ENCODE measurements at places on chromosomes 5 and 9. TPM values are rescaled to one million over a fixed set of nuclear protein-coding genes. Genes with fewer than 3 reads are reported as not detected.

NR2F1 gene
- not detected for polyA plus RNA-seq

SPATA31C1 gene
- polyA plus RNA-seq, result 0.19 TPM

DNA sequence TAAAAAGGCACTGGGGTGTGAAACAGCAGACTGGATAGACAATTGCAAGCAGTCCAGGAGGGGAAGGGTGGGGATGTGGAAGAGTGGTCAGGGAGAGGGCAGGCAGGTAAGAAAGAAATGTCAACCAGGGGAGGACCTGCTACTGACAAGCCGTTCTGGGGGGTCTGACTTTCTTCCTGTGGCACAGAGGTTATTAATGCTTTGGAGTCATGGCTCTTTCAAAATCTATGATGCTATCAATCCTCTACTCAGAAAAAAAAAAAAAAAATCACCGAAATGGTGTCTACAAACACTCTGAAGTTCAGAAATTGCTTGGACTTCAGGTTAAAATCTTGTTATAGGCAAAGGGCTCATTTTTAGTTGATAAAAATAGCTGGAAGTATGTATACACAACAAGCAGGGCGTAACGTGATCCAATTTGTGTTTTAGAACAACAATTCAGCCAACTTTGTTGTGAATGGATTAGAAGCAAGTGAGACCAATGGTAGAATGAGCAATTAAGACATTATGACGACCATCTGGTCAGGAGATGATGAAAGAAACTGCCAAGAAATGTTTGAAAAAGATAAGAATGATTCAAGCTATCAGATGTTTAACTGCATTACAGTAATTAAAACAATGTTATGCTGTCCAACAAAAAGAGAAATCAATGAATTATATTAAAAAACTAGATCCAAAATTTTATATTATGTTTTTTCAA lies 255.2 kb downstream of the DEPDC1B start:
- DNase-seq, result no peak

- DNase-seq, result no peak
Observed at GRCh38 chr5:30752015-30752414, 441.5 kb upstream of the CDH6 start.

IL5 gene
- not detected for polyA plus RNA-seq

GRCh38 chr5:72608297-72608696 lies 101.1 kb upstream of the ZNF366 start:
- no peak for DNase-seq

- DNase-seq, result no peak
Observed at GRCh38 chr9:38641985-38642864, 21.8 kb upstream of the ANKRD18A start.

DNA sequence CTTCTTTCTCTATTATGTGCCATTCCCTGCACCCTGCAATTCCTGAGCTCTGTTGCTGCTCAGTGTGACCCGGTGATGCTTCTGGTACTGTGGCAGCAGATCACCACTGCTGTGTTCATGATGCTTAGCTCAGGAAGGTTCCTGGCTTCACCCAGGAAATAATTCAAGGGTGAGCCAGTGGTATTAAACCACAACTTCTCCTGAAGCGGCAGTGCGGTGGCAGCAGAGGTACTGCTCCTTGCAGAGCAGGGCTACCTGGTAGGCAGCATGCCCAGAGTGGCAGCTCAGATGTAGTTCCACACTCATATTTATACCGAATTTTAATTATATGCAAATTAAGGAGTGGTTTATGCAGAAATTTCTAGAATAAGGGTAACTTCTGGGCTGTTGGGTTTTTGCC lies 213.8 kb upstream of the ZNF608 start:
- no peak for DNase-seq

CBY3 gene
- polyA plus RNA-seq, result not detected

DNA sequence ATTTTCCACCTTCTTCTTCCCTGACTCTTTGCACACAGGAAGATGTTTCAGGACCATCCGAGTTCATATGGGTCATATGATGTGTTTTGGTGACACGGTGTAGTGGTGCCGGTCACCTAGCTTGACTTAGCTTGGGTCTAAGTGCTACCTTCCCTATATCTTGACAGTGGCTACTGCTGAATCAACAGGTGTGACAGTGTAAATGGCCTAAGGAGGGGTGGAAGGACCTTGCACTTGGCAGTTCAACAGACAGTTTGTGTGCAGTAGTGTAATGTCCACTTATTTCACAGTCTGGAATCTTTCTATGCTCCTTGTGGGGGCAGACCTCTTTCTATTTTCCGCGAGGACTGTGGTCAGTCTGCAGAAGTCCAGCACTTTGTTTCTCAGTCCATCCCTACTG lies 43.8 kb downstream of the CARTPT start:
- no peak for DNase-seq

ABCA2 gene
- polyA plus RNA-seq, result 4.5 TPM

- no peak for DNase-seq
Observed at GRCh38 chr5:76522103-76522935, 100.9 kb downstream of the F2RL2 start.

DNA sequence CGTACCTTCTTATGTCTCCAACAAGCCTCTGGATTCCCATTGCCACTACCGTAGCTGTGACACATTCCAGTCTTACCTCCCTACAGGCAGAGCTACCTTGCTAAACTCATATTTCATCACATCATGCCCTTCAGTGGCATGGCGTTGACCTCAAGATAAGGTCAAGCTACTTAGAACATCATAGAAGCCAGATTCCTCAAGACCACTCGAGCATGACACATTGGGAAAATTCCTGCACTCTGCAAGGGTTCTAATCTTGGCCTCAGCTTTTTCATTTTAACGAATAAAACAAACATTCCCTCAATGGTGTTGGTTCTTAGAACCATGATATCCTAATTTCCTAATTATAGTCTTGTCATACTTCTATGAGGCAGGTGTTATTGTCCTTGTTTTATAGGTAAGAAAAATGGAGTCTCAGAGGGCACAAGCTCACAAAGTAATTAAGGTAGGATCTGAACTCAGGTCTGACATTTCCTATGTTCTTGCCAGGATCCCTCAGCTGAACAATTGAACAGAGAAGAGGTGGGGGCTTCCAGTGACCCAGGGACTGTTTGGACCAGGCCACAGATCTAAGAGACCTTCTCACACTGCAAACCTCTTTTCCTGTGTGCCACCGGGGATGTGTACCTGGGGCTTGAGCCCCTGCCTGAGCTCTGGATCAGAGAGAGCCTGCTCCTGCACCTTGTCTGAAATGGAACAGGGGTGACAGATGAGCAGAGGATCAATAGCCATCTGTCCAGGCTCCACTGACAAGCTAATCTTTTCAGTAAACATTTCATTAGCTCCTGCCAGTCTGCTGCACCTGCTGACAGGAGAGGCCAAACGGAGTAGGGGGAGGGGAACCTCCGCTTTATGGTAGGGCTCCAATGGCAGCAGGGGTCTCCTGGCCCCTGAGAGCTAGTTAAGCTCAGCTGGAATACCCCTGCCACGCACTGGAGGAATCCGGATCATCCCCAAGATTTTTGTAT lies 49.3 kb downstream of the ALG2 start:
- DNase-seq, result no peak

DNA sequence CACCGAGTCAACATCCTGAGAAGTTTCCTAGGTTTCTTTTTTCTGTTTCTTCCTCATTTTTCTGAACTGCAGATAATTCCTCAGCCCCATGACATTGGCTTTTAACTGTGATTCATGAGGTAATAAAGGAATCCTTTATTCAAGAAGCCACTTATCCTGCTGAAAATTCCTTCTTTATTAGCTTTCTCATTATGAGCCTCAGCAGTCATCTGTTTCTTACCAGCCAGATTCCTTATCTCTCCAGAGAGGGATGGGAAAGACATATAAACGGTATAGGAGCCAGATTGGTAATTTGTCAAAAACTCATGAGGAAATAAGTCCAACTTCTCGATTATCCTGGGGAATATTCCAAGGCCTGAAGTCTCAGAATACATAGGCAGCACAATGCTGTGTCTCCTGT lies 465.4 kb downstream of the ICE1 start:
- DNase-seq, result no peak

DNA sequence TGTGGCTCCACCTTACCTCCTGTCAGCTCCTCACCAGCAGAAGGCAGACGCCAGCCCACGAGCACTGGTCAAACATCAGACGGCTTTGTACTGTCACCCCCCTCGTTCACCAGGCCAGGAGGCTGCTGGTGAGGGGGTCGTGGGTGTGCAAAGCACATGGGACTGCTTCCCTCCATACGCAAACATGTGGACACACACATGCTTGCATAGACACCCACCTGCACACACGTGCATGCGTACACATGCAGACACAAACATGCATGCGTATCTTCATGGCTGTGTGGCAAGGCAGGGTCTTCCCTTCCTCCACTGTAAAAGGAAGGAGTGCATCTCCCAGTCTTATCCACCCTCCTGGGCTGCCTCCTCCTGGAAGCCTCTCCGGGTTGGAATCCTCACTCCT lies 178.5 kb downstream of the OLFM1 start:
- DNase-seq, result no peak

- DNase-seq, result no peak
Observed at GRCh38 chr9:78130004-78130403, 98.4 kb upstream of the GNAQ start.

GRCh38 chr5:101080462-101081240 lies 177.6 kb upstream of the ST8SIA4 start:
- DNase-seq, result no peak

ERCC8 gene
- polyA plus RNA-seq, result 10.2 TPM

GRCh38 chr5:3317051-3317795 lies 278.4 kb upstream of the IRX1 start:
- DNase-seq, result no peak

IL33 gene
- not detected for polyA plus RNA-seq

- no peak for DNase-seq
Observed at GRCh38 chr5:40112875-40113274, 566.8 kb upstream of the PTGER4 start.

GRCh38 chr9:129306318-129306973 lies 128.4 kb upstream of the IER5L start:
- no peak for DNase-seq

GRCh38 chr5:105806596-105806995 lies 1864.1 kb downstream of the EFNA5 start:
- no peak for DNase-seq

CNTLN gene
- polyA plus RNA-seq, result 0.10 TPM

GRCh38 chr5:160772854-160773253 lies 79.2 kb downstream of the ATP10B start:
- no peak for DNase-seq

DNA sequence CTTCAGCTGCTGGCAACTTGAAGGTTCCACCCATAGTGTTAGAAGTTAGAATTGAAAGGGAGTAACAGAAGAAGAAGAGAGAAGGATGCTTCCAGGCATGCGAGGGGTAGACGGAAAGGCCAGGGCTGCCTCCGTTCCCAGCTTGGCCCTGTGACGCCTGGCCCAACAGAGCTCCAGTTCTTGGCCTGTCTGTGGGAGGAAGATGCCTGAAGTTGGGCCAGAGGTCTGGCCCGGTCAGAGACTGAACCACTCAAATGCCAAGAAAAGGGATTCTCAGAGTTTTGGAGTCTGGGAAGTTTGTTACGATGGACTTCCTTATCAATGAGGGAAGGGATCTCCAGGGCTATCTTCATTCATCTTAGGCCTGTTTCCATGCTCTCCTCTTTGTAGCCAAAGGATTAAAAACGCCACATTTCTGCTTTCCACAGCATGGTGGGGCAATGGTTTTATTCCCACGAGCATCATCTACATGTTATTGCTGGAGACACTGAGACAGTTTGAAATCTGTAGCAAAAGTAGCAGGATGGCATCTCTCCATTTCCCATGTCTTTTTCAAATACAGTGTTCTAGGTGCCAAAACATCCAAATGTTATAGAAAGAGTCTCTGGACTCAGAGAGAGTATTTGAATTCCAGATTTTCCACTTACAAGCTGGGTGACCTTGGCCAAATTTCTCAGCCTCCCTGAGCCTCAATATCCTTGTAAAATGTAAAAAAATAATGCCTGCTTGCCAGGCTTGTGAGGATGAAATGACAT lies 65.4 kb upstream of the ANKRD55 start:
- DNase-seq, result no peak

GRCh38 chr9:10007356-10007755 lies 605.4 kb downstream of the PTPRD start:
- DNase-seq, result no peak

- DNase-seq, result no peak
Observed at GRCh38 chr9:36485647-36486328, 85.7 kb upstream of the RNF38 start.

DNA sequence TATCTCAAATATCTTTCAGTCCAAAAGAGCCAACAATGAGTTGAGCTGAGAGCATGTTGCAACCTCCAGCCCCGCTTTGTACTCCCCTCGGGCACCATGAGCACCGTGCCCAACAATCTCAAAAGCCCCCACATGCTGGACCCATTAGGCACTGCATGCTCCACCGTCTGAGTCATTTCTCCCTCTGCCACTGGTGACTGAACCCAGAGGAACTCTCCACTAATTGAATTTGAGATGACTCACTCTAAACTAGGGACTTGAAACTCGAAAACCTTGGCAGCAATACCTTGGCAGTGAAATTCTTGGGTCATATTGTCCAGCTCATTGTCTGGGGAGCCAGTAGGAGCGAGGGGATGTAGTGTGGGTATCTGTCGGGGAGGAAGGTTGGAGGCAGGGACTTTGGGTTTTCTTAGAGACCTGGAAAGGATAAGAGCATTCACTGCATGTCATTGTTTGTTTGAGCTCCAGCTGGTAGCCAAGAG lies 49.9 kb upstream of the SLIT3 start:
- DNase-seq, result no peak

- DNase-seq, result no peak
Observed at GRCh38 chr9:81069923-81070322, 619.4 kb downstream of the TLE1 start.

DNA sequence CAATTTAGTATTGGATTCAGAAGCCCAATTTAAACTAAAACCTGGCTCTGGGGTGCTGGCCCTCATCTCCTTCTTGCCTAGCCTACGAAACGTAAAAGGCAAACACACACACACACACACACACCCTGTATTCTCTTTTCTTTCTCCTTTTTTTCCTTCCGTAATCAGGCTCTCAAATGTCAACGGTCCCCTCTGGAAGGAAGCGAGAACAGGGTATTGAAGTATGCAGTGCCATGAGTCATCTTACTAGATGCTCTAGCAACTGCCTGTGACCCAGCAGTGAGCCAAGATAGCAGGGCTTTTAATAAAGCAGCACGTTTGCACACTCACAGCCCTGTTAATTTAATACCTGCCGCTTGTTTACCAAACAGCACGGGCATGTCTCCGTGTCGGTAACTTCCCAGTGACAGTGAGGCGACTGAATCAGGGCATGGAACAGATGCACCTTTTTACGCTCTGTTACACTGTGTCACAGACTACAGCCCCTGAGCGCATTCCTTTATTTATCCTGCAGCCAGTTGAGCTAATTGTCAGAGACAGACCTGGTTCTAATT lies 243.8 kb downstream of the BNC2 start:
- no peak for DNase-seq

GABRA6 gene
- polyA plus RNA-seq, result not detected

GRCh38 chr9:13070612-13071595 lies 208.6 kb downstream of the MPDZ start:
- no peak for DNase-seq

GRCh38 chr5:10520706-10521105 lies 43.2 kb upstream of the ANKRD33B start:
- DNase-seq, result no peak

DNA sequence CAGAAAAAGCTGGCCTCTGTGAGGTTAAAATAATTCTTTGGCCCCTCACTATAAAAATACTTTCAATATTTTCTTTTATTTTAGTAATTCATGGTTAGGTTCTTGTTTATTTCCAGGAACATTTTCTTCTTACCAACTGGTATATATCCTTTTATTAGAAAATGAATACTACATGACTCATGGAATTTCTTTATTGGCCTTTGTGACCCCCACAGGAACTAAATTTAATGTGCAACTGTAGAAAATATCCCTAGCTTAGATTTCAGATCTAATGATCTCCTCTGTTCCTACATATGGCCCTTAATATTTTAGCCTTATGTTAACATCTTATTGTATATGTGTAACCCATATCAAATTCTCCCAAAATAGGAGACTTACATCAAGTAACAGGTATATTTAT lies 429.9 kb downstream of the NR2F1-AS1 start:
- no peak for DNase-seq

MCIDAS gene
- not detected for polyA plus RNA-seq

PCDHA1 gene
- polyA plus RNA-seq, result not detected
